Activated T-helper 1 cell treated with anti-CD3 and anti-CD28 coated beads, Interleukin-12 subunit alpha, Interleukin-12 subunit beta, Interleukin-2, Interleukin-4 antibody, amounts not matched to agents 30 ng/mL and 10 ng/mL and 1 ng/mL, durations not matched to agents 14 hours and 24 hours and 36 hours (primary cell): ENCODE measurements at places on chromosomes 6 and 20.
A peak's percentile ranks its signal among the peaks of the same experiment; 100 is the strongest.

GRCh38 chr6:142694054-142694453 is 250.9 kb downstream of the HIVEP2 start:
- no peak for DNase-seq

DNA sequence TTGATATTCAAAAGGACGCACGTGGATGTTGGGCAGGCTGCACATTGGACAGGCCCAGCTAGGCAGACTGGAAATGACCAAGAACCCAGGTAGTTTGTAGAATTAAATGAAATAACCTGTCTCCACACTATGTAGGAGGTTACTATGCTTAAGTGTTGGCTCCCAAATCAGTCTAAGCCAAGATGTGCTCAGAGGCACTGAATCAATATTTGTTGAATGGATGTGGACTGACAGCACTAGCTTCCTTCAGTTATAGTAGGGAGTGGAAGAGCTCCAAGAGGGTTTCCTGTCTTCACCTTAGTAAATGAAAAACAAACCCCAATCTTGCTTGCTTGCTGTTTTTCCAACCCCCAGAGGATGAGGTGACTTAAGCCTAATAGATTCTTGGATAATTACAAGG is 180.5 kb downstream of the JARID2 start:
- no peak for DNase-seq

DNA sequence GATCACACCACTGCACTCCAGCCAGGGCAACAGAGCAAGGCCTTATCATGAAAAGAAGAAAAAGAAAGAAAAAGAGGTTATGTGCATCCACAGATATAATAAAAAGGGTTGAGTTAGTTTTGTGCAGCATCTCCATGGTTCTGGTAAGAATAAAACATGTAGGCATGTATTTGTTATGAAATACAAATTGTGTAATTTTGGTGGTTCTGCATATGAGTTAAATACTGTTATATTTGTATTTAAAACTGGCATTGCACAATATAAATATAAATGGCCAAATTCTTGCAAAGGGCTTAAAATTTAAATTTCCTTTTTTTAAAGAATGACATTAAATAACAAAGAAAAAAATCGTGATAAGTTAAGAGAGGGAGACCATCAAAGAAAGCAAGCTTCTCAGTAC is 159.1 kb upstream of the PREP start:
- DNase-seq = no peak

GRCh38 chr20:22810626-22811569 is 224.2 kb upstream of the SSTR4 start:
- DNase-seq = no peak

GRCh38 chr20:58711266-58712051 is 18.9 kb downstream of the NPEPL1 start:
- no peak for DNase-seq

GRCh38 chr6:92906385-92906784 is 513.0 kb downstream of the EPHA7 start:
- no peak for DNase-seq

GRCh38 chr20:56733967-56734366 is 104.9 kb downstream of the TFAP2C start:
- DNase-seq = no peak

DNA sequence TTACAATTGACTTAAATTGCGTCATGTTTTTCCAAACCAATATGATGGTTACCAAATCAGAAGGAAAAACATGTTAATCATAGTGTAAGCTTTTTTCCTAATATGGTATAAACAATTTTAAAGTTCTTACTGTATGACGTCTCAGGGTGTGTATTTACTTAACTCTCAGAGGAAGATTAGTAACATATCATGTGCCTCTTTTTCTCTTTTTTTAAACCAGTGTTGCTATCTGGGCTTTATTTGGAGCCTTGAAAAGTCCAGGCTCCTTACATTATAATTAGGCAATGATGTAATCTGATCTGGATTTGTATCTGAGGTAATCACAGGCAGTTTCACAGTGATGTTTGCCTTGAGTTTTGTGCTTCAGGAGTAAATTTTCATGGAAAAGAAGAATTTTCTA is 20.4 kb upstream of the RAB23 start:
- no peak for DNase-seq

DNA sequence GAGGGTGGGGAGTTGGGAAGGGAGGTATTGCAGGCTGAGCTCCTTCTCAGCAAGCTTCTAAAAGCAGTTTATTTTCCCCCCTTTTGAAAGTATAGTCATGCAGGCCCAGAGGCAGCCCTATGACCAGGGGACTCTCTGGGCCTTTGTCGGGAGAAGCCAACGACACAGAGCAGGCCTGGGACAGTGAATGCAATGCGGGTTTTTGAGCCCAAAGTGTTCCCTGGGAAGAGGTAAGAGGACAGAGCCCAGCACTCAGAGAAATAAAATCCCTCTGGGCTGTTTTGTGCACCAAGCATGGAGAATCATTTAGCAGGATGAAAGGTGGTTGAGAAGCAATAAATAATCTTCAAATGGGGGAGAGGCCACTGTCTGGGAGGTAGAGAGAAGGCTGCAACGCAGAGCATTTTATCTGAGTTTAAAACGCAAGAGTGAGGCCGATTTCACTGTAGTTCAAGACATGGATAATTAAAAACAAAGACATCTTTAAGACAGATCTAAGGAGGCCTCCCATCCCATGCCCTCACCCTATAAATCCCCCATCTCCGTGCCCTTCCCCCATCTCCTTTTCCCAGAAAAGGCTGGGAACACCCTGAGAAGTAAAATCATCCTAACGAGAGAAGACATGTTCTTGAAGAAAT is 237.5 kb downstream of the CDC5L start:
- DNase-seq = no peak

- no peak for DNase-seq
Observed at GRCh38 chr6:150143516-150144293, 861 bp downstream of the PPP1R14C start.

- DNase-seq = no peak
Observed at GRCh38 chr20:46178891-46179290, 60.8 kb downstream of the CD40 start.

DNA sequence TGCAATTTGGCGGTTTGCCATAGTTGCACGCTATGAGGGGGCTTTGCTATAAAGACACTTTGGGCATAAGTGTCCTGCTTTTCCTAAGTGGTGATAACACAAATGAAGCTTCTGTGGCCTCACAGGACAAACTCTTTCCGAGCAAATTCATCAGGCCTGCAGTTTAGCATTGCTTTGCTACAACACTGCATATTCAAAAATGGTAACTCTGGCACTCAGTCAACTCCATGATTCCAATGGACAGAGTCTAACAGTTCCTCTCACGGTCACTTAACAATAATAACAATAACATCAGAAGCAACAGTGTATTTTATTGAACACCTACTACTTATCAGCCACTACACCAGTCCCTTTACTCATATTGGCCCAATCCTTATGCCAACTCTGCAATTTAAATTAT is 222.5 kb downstream of the FRK start:
- no peak for DNase-seq

DNA sequence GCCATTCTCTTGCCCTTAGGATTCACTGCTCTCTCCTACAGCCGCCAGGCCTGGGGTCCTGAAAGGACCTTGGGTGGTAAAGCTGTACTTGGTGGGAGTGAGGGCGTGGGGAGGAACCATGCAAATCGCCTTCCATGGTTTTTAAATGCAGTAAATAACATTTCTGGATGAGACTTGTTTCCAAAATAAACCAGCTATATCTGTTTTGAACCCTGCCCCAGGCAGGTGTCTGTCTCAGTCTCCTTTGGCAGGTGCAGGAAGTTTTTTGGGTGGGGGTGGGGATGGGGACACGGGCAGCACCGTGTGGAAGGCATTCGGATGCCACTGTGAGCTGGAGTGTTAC is 14.3 kb downstream of the ITPA start:
- no peak for DNase-seq

GRCh38 chr6:158566207-158566818 is 6.4 kb downstream of the TMEM181 start:
- no peak for DNase-seq

DNA sequence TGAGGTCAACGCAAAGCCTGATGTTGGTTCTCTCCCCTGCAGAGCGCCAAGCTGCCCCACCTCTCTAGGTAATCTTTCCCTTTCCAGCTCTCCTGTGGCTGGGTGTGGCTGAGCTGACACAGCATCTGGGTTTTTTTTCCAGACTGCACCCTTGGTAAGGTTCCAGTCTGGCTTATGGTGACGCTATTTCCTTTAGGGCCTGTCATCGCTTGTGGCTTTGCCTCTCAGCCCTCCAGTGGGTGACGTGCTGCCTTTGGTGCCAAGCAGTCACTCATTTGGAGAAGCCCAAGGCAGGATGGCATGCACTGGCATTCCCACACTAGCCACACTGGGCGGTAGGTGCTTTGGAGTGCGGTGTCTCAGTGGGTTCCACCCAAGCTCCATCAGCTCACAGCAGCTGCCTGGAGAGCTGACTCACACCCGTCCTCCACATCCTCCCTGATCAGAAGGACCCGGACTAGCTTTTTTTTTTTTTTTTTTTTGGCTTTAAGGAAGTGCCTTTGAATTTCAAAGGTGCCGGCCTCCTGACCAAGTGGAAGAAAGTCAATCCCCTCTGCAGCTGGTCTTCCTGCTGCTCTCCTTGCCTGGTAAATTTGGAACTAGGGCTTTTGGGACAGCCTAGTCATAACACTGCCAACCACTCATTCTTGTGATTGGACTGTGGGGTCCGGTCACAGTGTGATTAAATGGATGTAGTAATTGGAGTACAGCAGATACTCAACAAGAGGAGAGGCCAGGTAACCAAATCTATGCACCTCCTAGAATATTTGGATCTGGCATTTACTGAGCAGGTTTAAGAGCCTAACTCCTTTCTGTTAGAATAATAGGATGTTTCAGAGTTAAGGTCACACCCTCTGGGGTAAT is 153.6 kb downstream of the CD83 start:
- DNase-seq = peak; percentile 66

DNA sequence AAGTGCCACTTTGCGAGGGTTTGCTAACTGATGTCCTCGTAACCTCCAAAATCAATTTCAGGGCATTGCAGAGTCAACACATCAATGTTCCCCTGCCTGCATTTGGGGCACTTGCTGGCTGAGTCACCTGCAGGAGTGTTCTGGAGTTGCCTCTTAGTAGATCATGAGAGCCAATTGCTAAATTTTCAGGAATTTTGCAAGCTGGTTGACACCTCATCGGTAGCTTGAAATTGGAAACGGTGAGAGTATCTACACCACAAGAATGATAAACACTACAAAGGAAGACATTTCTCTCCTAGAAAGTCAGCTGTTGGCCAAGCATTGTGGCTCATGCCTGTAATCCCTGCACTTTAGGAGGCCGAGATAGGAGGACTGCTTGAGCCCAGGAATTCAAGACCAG is 10.8 kb upstream of the BFSP1 start:
- DNase-seq = no peak

- DNase-seq = no peak
Observed at GRCh38 chr6:32082935-32083334, 26.2 kb downstream of the TNXB start.
